ENCODE measurements at places on chromosomes 5 and 9.

DNA sequence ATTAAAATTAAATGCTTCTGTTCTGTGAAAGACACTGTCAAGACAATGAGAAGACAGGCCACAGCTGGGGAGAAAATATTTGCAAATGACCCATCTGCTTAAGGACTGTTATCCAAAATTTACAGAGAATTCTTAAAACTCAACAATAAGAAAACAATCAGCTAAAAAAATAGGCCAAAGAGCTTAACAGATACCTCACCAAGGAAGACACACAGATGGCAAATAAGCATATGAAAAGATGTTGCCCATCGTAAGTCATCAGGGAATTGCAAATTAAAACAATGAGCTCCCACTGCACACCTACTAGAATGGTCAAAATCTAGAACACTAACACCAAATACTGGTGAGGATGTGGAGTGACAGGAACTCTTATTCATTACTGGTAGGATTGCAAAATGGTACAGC, 10.3 kb downstream of the WNK2 start:
- no peak for DNase-seq

DNA sequence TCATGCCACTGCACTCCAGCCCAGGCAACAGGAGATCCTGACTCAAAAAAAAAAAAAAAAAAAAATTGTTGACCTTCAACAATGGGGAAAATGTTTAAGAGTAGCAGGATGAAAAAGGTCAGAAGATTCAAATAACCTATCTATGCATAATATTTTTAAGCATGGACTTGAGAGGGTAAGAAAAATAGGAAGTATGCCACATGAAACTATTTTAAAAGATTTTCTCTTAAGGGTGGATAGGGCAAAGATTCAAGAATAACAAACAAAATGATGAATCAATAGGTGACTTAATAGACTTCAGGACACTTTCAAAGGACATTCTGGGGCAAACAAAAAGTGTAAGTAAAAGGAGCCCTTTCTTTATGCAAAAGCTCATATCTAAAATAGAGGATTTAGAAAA, 3.2 kb downstream of the TEX48 start:
- no peak for DNase-seq

GRCh38 chr5:177388521-177389052, 4.4 kb downstream of the SLC34A1 start:
- peak; percentile 12 for DNase-seq

DNA sequence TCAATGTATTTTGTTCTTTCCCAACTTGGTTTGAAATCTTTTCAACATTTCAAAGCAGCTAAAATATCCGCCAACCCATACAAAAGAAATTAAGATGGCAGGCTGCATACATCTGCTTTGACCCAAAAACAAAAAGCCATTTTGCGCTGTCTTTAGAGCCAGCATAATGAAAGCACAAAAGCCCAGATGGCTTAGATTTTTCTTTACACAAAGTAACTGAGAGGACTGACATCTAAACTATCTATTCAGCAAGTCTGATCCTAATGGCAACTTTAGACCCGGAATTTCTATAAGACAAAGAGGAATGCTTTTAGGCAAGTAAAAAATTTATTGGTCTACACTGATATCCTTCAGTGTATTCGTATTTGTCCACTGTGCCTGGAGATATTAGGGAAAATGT, 86.3 kb downstream of the MYO10 start:
- DNase-seq = no peak

DNA sequence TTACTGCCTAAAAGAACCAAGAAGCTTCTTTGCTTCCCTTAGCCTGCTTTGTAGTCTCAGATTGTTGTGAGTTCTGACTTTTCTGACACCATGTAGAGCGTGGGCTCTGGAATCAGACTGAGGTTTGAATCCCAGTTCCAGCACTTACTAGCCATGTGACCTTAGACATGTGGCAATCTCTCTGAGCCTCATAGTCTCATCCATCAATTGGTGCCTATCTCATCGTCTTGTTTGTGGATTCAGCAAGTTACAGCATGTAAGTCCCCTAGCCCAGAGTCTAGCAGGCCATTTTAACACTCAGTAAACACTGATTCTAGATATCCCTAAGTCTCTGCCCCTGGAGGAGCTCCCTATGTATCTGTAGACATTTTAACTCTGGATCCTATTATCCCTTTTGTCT, 94.7 kb downstream of the ANGPTL2 start:
- no peak for DNase-seq

DNA sequence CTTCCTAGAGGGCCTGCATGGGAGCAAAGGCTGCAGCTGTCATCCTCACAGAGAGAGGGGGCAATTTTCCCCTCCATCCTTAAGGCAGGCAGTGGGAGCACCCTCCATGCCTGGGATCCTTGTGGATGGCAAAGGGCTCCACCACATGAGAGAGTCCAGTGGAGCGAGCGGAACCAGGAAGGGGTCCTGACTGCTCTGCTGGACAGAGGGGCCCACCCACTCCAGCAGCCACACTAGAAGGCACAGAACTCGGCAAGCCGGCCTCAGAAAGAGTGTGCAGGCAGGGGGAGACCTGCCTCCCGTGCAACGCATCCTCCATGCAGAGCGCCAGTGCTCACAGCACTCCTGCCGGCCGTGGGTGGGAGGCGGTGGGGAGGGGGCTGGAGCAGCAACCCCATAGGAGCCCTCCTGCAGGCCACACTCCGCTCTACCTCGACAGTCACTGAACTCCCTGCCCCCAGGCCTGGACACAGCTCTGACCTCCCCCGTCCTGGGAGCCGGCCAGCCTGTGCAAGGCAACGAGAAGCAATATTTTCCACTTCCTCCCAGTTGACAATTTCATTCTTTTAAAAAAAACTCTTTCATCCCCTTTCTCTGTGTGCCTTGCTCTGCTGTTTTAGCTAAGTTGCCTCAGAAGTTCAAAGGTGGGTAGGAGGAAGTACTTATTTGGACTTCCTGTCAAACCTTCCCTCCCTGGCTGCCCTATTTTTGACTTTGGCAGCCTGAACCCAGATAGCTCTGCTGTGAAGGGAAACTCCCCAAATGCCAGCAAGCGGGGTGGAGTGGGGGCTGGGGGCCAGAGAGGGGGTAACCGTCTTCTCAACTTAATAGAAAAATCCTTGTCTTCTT, 5.3 kb upstream of the LCP2 start:
- peak; percentile 78 for DNase-seq

DNA sequence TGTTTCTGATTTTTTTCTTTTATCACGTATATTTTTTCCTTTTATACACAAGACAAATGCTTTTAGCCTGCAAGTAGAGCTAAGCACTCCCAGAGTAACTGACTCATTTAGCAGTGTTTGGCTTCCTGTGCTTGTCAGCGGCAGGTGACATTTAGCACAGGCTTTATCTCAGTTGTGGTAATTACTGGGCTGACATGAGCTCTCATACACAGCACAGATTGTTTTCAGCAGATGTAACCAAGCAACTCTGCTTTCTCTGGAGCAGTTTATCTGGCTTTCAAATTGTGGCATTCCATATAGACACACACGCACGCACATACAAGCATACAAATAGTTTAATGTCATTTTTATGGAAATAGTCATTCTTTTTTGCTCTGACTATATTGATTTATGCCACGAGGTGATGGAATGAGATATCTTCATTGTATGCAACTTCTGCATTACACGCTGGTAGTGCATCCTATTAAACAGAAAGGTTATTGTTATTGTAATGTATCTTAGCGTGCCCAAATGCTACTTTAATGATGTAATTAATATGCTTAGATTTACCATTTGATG, 379.0 kb upstream of the GRAMD2B start:
- DNase-seq = no peak

GRCh38 chr5:130799015-130799414, 366.0 kb downstream of the HINT1 start:
- no peak for DNase-seq
